ENCODE measurements at places on chromosomes 16 and 17. TPM values are rescaled to one million over a fixed set of nuclear protein-coding genes. Genes with fewer than 3 reads are reported as not detected.

DNA sequence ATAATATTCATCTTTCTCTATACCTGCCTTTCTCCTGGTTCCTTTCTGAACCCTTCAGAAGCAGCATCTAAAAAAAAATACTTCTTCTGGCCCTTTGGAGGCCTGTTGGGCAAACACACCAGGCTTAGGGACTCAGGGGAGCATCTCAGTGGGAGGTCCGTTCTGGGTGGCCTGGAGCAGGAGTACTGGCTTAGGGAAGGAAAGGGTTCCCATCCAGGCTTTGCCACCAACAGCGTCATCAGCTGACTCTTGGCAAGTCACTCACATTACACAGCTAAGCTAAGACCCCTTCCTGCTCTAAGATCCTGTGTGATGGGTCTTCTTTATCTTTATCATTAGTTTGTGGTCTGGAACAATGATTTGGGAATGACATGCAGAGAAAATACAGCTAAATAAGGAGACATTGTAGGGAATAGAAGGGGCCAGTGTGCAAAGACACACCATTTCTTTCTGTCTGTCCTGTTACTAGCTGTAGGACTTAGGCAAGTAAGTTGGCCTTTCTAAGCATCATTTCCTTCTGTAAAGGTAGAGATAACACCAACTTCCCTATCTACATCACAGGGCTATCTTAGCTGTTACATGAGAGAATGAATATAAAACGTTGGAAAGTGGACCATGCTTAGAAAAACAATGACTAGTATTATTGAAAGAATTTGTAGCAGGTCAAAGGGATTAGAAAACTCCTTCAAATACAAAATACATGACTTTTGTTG, 9.9 kb downstream of the PCTP start:
- no peak overlapping the region for H3K4me3 ChIP-seq
- no peak for DNase-seq
- no peaks in the 10 kb centered on the region for H3K36me3 ChIP-seq
- peaks cover 13% of the 10 kb centered on the region for H3K4me1 ChIP-seq
- no peaks in the 10 kb centered on the region for H3K27me3 ChIP-seq
- no peak overlapping the region for H3K27ac ChIP-seq

- H3K4me1 ChIP-seq: peaks cover 33% of the 10 kb centered on the region
- no peak overlapping the region for H3K4me3 ChIP-seq
- DNase-seq: no peak
Observed at GRCh38 chr16:1335211-1335971, 1.9 kb downstream of the BAIAP3 start.

GRCh38 chr16:27920391-27920891, 143.1 kb downstream of the GSG1L start:
- H3K36me3 ChIP-seq: no peaks in the 10 kb centered on the region
- H3K4me3 ChIP-seq: no peak overlapping the region
- DNase-seq: no peak
- no peak overlapping the region for H3K27ac ChIP-seq
- no peaks in the 10 kb centered on the region for H3K4me1 ChIP-seq

- no peak for DNase-seq
- H3K27ac ChIP-seq: no peak overlapping the region
- H3K4me3 ChIP-seq: no peak overlapping the region
- H3K36me3 ChIP-seq: no peaks in the 10 kb centered on the region
- H3K4me1 ChIP-seq: no peaks in the 10 kb centered on the region
Observed at GRCh38 chr17:63516910-63517824, 6.0 kb upstream of the KCNH6 start.

GRCh38 chr17:69525920-69526841, 111.7 kb downstream of the MAP2K6 start:
- H3K4me3 ChIP-seq: no peak overlapping the region
- peak; percentile 36 for DNase-seq
- peaks cover 3% of the 10 kb centered on the region for H3K36me3 ChIP-seq
- H3K4me1 ChIP-seq: no peaks in the 10 kb centered on the region
- H3K27ac ChIP-seq: no peak overlapping the region

DNA sequence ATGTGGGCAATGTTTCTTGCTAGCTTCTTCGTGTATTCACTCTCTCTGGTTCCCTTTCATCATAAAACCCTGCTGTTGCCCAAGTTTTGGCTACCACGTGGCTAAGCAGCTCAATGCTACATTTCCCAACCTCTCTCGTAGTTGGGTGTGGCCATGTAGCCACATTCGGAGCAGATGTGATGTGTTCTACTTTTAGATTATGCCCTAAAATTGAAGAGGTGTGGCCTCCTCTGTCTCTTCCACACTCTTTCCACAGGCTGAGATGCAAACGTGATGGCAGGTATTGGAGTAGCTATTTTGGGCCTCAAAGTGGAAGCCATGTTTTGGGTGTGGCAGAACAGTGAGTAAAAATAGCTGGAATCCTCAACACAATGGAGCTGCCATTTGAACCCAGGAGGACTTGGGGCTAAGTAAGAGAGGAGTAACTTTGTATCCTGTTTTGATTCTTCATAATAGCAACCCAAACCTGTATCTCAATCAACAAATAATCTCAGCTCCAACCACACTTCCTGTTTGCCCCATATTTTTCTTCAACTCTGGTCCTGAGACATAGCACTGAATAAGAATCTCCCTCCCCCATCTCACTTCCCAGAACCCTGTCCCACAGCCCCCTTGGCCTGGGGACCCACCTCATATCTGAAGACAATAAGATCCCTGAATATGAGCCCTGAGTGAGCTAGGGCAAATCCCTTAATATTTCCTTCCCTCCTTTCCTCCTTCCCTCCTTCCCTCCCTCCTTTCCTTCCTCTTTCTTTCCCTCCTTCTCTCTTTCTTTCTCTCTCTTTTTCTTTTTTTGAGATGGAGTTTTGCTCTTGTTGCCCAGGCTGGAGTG, 4.0 kb downstream of the NUPR1 start:
- DNase-seq: peak; percentile 47
- H3K27me3 ChIP-seq: no peaks in the 10 kb centered on the region
- peak overlapping the region; percentile 83 for H3K27ac ChIP-seq
- H3K36me3 ChIP-seq: no peaks in the 10 kb centered on the region
- H3K4me3 ChIP-seq: no peak overlapping the region

GRCh38 chr17:34414339-34414738, 51.3 kb upstream of the CCL1 start:
- no peak for DNase-seq
- H3K27ac ChIP-seq: no peak overlapping the region
- H3K4me3 ChIP-seq: no peak overlapping the region
- no peaks in the 10 kb centered on the region for H3K36me3 ChIP-seq

GRCh38 chr17:71360301-71360700, 760.5 kb upstream of the SOX9 start:
- no peaks in the 10 kb centered on the region for H3K4me1 ChIP-seq
- H3K4me3 ChIP-seq: no peak overlapping the region
- no peak overlapping the region for H3K27ac ChIP-seq
- H3K27me3 ChIP-seq: no peaks in the 10 kb centered on the region

GRCh38 chr17:34502426-34502825, 77.0 kb upstream of the TMEM132E start:
- no peak overlapping the region for H3K4me3 ChIP-seq
- H3K4me1 ChIP-seq: no peaks in the 10 kb centered on the region
- DNase-seq: no peak
- H3K27me3 ChIP-seq: peaks cover 6% of the 10 kb centered on the region

DNA sequence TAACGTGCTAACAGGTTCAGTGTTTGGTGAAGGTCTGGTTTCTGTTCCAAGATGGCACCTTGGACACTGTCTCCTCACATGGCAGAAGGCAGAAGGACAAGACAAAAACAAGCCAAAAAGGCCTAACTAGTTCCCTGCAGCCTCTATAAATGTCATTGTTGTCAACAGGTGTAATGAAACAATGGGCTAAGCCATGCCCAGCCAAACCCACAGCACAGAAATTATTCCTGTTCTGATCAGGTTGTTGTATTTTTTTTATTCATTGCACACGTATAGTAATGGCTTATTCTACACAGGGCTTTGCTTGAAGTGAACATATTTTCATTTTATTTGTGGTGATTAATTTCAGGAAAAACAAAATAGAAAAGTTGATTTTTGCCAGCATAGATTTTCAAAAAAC, 16.1 kb upstream of the NUP93 start:
- H3K27me3 ChIP-seq: no peaks in the 10 kb centered on the region
- no peak overlapping the region for H3K27ac ChIP-seq
- no peak overlapping the region for H3K4me3 ChIP-seq
- no peak for DNase-seq

DNA sequence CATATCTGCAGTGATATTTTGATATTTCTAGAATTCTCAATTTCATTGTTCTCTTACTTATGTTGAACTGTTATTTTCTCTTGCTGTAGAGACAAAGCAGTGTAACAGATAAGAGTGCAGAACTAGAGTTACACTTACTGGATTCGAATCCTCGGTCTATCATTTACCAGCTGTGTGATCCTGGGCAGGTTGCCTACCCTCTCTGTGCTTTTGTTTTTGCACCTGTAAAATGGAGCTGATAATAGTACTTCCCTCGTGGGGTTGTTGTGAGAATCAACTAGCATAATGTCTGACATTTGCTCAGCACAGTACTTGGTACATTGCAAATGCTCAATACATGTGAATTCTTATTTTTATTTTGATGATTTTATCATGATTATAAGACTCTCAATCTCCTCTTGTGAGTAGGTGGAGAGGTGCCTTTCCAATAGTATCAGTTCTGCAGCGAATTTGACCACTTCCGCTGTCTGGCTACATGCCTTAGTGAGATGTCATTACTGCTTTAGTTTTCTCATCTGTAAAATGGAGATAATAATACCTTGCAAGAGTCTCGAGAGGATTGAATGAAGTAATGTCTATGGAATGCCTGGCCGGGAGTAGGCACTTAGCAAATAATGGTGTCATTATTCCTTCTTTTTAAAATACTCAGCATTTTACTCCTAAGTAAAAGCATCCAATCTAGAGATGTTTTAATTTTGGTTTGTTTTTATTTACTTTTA, 312.2 kb upstream of the MAF start:
- H3K4me1 ChIP-seq: no peaks in the 10 kb centered on the region
- H3K36me3 ChIP-seq: no peaks in the 10 kb centered on the region
- DNase-seq: no peak

- H3K4me3 ChIP-seq: no peak overlapping the region
- H3K27ac ChIP-seq: no peak overlapping the region
- no peaks in the 10 kb centered on the region for H3K36me3 ChIP-seq
- no peaks in the 10 kb centered on the region for H3K27me3 ChIP-seq
Observed at GRCh38 chr16:11306381-11306780, 25.3 kb upstream of the PRM1 start.

GRCh38 chr16:21639493-21639892, 12.9 kb downstream of the IGSF6 start:
- H3K27ac ChIP-seq: no peak overlapping the region
- no peaks in the 10 kb centered on the region for H3K4me1 ChIP-seq
- no peaks in the 10 kb centered on the region for H3K36me3 ChIP-seq
- DNase-seq: no peak
- no peaks in the 10 kb centered on the region for H3K27me3 ChIP-seq
- H3K4me3 ChIP-seq: no peak overlapping the region

GRCh38 chr17:55722742-55723487, at the start of gene TMEM100:
TSS of gene TMEM100 (minus strand) at chr17:55722864. CDS start at chr17:55721070, 1,794 bp downstream.
- peaks cover 6% of the 10 kb centered on the region for H3K27me3 ChIP-seq
- H3K36me3 ChIP-seq: no peaks in the 10 kb centered on the region
- peak within 1 kb of the TSS; percentile 80 for H3K27ac ChIP-seq
- H3K4me1 ChIP-seq: no peaks in the 10 kb centered on the region
- H3K4me3 ChIP-seq: peak within 1 kb of the TSS; percentile 17
- no peak for DNase-seq

DNA sequence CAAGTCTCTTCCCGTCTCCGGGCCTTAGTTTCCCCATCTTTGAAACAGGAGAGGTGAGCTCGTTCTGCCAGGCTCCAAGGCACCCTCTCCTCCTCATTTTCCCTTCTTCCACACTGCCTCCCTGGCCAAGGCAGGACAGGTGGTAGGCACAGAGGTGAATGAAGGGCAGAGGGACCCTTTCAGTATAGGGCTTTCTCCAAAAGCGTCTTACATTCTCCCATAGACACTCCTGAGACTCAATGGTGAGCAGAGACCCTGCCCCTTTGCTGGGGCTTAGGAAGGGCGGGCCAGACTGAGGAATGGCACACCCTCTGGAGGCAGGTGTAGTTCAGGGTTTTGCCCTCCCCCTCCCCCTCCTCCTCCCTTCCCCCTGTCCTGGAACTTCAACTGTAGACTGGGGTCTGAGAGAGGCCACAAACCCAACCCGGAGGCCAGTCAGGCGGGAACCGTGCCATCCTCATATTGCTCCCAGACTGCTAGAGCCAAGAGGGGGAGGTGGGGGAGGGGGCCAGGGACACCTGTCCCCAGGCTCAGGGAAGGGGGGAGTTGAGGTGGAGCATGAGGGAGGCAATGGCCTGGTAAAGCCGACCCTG, 1.9 kb downstream of the PLEKHH3 start:
- peak; percentile 32 for DNase-seq
- no peaks in the 10 kb centered on the region for H3K36me3 ChIP-seq
- peak overlapping the region; percentile 91 for H3K4me3 ChIP-seq

DNA sequence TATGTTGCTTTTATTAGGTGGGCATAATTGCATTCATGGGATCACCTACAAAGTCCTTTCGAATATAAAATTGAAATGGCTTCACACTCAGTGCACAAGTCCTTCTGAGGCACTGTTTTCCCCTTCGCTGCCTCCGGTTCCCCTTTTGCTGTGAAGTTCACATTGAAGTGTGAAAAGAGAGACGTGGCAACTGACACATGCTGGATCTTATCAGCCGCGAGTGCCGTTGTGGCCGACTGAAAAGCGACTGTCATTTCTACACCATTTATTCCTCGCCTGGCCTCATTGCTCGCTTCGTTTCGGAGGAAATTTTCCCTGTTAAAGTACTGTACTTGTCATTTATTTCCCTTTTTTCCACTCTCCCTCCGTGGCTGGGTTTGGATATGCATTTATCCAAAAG, 423.5 kb downstream of the MAF start:
- no peaks in the 10 kb centered on the region for H3K36me3 ChIP-seq
- H3K4me3 ChIP-seq: no peak overlapping the region
- no peak for DNase-seq
- H3K4me1 ChIP-seq: no peaks in the 10 kb centered on the region

GRCh38 chr17:29590411-29591145, 1.1 kb upstream of the GIT1 start:
- no peak overlapping the region for H3K4me3 ChIP-seq
- peaks cover 40% of the 10 kb centered on the region for H3K4me1 ChIP-seq
- H3K27me3 ChIP-seq: no peaks in the 10 kb centered on the region
- H3K36me3 ChIP-seq: no peaks in the 10 kb centered on the region
- DNase-seq: peak; percentile 18

DNA sequence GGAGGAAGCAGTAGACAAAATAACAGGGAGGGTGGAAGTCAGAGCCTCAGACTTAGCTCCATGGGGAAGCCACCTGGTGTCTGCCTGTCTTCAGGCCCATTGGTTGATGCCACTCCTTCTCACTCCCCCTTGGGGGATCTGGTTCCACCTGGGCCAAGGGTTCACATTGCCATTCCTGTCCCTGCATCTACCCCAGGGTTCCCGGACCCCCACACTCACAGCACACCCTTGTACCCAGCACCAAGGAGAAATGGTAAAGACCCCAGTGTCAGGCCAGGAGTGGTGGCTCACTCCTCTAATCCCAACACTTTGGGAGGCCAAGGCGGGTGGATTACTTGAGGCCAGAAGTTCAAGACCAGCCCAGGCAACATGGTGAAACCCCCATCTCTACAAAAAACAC, 1.0 kb upstream of the CA7 start:
- H3K27me3 ChIP-seq: peaks cover 32% of the 10 kb centered on the region
- H3K36me3 ChIP-seq: no peaks in the 10 kb centered on the region
- no peak overlapping the region for H3K4me3 ChIP-seq
- H3K27ac ChIP-seq: no peak overlapping the region

The TRPV2 gene
- 3.7 TPM for total RNA-seq

The CDH13 gene
- total RNA-seq: 6.7 TPM

The BRD7 gene
- 29.9 TPM for total RNA-seq

The PSMB10 gene
- total RNA-seq: 71.4 TPM

The SSH2 gene
- 15.3 TPM for total RNA-seq

The ABI3 gene
- total RNA-seq: 0.60 TPM

The CDYL2 gene
- 1.9 TPM for total RNA-seq

The GUCY2D gene
- total RNA-seq: not detected

The CSF3 gene
- total RNA-seq: not detected

The SLC16A11 gene
- 1.2 TPM for total RNA-seq
